ENCODE measurements at places on chromosomes 2 and 18. TPM values are rescaled to one million over a fixed set of nuclear protein-coding genes. Genes with fewer than 3 reads are reported as not detected.

- DNase-seq, result no peak
Observed at GRCh38 chr2:62686012-62686685, 19.4 kb upstream of the EHBP1 start.

DNA sequence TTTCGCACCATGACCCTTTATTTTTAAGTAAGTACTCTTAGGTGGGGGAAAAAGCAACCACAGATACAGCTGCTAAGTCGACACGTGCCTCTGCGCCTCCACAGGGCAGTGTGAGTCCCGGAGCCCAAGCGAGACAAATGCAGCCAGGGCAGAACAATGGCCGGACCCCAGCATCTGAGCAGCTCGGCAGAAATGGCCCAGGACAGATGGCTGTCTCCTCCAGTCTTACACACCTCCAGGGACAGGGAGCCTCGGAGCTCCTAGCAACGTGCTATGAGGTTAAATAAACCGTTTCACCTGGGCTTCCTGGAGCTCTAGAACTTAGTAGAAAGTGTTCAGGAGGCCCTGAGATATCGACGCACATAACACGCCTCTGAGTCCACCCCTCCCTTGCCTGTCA, 47.3 kb upstream of the SALL3 start:
- DNase-seq, result no peak

GRCh38 chr2:205700331-205701132, 18.2 kb downstream of the NRP2 start:
- DNase-seq, result no peak

GRCh38 chr18:62437235-62438017, 85.4 kb upstream of the ZCCHC2 start:
- no peak for DNase-seq

EVA1A gene
- total RNA-seq, result 28.1 TPM

KLHL41 gene
- 1.8 TPM for total RNA-seq

- peak; percentile 97 for DNase-seq
Observed at GRCh38 chr2:8583400-8584173, 98.3 kb upstream of the ID2 start.

CHRNG gene
- not detected for total RNA-seq

SERTAD2 gene
- 21.1 TPM for total RNA-seq

PLEKHH2 gene
- 25.0 TPM for total RNA-seq

DNA sequence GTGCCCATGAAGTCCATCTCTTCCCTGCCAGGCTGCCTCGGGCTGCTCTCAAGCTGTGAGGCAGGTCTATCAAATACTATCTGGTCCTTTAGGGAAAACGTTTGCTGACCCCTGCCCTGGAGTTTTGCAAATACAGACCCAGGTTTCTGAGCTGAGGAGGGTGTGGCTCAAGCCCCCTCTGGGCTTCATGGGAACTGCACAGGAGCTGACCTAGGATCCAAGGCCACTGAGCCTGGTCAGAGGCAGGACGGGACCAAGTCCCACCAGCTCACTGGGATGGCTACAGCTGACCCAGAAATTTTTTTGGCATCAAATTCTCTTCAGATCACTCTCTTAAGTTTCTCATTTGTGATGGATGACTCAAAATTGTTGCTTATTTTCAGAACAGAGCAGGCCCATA, 14.1 kb downstream of the ZNF516 start:
- no peak for DNase-seq

LYPD1 gene
- 11.1 TPM for total RNA-seq

RNU2-63P gene
- total RNA-seq, result 2.4 TPM
